ENCODE measurements at places on chromosomes 5 and 9.

- no peak for DNase-seq
Measured at GRCh38 chr5:18023275-18023674, 389.0 kb downstream of the TAF11L14 start.

DNA sequence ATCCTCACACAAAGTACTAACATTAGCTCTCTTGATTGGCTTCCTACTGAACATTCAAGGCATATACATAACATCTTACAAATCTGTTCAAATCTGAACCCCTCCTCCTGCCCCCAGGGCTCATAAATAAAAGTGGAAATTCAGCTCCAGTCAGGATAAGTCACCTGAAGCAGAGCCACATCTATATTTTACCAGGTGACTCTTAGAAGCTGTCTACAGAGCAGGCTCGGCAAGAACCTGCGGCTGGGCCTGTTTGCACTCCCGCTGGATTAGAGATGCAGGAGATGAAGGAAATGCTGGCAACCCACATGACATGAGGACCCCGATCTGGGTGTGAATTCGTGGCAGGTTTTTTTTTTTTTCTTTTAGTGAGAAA lies 3.0 kb upstream of the CPLX2 start:
- DNase-seq: no peak

- DNase-seq: peak; percentile 57
Measured at GRCh38 chr9:109779711-109780452, at the start of gene PALM2AKAP2. TSS of gene PALM2AKAP2 (plus strand) at chr9:109780198. CDS start at chr9:109780489, 291 bp downstream.

GRCh38 chr9:109469646-109470358 lies 28.3 kb downstream of the PTPN3 start:
- peak; percentile 61 for DNase-seq

DNA sequence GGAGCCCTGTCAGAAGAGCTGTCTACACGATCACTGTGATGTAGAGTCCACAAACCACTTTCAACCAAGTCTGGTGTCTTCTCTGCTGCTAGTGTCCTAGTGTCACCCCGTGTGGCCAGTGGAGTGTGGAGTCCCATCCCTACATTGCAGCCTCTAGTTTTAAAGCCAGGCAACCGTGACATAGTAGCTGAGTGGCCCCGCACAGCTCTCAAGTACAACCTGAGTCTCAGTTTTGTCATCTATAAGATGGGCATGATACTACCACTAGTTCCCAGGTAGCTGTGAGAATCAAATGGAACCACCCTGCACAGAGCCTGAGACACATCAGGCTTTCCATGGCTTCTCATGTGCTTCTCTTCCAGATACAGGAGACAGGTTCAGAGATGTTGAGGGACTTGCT lies 43.2 kb upstream of the AKNA start:
- DNase-seq: no peak

- DNase-seq: no peak
Measured at GRCh38 chr5:56565644-56566043, 249.7 kb upstream of the MAP3K1 start.

DNA sequence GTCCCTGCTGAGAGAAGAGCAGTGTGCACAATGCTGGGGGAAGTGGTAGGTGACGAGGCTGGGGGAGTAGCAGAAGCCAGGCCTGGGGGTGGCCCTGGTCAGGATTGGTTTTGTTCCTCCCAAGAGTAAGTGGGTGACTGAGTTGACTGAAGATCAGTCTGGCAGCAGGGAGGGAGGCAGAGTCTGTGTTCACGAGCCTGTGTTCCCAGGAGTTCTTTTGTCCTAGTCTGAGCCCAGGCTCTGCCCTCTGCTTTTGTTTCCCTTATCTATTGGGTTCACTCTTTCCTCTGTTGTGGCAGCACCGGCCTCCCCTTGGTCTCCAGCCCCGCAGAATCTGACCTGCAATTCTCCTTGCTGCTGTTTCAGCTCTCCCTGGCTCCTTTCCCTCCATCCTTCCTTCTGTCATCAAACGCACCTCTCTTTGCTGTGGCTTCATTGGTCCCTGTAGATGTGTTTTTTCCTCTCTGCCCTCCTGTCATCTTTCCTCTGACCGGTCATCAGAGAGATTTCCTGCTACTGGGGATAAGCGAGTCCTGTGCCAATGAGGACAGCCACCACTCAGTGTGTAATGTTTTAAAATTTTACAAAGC lies 607.4 kb downstream of the KIF4B start:
- DNase-seq: no peak

- no peak for DNase-seq
Measured at GRCh38 chr9:87564111-87564510, 66.4 kb downstream of the DAPK1 start.

- DNase-seq: no peak
Measured at GRCh38 chr5:122985954-122986721, 50.4 kb downstream of the PPIC start.

- DNase-seq: no peak
Measured at GRCh38 chr5:51396797-51397196, 13.5 kb downstream of the ISL1 start.

DNA sequence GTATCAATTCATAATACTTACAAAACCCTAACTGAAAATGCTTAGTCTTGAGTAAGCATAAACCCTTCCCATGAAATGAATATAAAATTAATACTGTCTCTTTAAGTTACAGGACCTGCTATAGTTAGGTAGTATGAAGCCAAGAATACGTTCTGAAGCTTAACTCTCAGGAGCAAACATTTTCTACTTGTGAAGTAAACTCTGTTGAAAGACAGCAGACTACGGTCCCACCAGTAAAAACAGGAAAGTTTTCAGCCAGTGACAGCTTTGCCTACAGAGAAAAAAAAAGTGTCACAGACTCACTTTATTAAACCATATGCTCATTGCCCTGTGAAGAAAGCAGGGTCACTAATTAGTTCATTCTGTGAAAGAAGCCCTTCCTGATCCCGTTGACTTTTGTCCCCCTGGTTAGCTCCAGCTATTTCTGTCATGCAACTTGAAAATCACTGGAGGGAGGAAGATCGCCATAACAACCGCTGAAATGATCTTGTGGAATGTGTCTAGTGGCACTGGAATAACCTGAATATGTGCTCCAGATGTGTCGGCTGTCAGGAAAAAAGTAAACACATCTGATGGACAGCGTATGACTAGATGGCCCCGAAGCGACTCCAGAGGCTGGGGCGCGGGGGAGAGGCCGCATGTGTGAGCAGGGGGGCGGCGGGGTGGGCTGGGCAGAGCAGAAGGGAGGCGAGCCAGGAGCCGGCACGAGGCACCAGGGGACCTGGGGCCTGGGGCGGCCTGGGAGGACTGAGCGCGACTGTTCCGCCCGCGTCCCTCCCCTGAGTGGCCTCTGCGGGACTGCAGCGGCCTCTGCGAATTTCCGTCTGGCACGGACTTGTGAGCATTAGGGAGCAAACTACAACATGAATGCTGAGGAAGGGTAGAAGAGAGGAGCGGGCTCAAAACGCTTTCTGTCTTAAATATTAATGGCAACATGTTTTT lies 41.9 kb downstream of the BNC2 start:
- DNase-seq: no peak

GRCh38 chr9:132631685-132632084 lies 38.1 kb downstream of the DDX31 start:
- no peak for DNase-seq

GRCh38 chr5:6941631-6942030 lies 228.4 kb downstream of the TENT4A start:
- no peak for DNase-seq

GRCh38 chr5:95821110-95822021 lies 1.2 kb downstream of the GLRX start:
- DNase-seq: no peak

GRCh38 chr5:14685757-14686156 lies 21.2 kb downstream of the OTULIN start:
- DNase-seq: peak; percentile 18

DNA sequence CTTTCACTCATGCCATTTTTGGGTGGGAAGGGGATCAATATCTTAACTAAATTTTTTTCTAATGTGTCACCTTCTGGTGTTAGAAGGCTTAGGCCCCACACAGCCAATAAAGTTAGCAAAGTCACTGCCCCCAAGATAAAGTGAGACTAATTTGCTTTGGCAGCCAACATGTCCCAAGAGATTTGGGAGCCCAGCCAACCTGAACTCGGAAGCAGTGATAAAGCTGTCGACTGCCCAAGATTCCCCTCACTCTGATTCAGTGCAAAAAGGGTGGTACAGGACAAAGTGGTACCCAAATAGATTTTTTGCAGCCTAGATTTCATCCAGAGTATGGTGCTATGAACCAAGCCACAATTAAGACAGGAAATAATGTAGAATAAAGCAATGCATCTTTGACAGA lies 572.5 kb upstream of the ARRDC3 start:
- no peak for DNase-seq

DNA sequence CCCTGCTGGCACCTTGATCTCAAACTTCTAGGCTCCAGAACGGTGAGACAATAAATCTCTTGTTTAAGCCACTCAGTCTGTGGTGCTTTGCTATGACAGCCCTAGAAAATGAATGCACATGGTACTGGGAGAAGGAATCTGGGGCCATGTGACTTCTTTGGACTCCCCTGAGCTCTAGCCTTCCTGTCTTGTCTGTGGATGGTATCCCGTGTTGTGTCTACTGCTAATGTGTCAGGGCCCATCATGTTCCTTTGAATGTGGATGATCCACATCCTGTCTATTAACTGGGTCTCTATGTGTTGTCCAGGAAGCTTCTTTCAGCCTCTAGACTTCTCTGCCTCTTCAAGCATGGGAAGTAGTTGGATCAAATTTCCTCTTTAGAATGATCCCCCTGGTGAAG lies 25.1 kb downstream of the IL7R start:
- DNase-seq: no peak

DNA sequence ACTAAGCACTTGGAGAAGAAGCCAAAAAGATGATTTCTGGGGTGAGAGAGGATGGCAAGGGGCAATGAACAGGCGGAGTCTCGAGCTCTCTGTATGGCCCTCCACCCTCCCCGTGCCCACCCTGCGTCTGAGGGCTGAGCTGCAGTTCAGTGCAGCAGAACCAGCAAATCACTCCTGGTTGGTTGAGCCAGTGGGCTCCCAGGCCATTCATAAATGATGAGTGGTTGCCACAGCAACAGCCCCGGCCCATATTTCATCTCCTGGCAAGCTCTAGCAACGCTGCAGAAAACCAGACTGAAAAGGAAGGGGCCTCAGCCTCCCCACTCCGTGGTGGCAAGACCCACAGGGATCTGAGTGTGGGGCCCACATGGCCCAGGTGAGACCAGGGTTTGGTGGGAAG lies 93.8 kb upstream of the PPP1R26 start:
- peak; percentile 7 for DNase-seq

- DNase-seq: no peak
Measured at GRCh38 chr9:124032247-124032646, 20.7 kb downstream of the LHX2 start.

DNA sequence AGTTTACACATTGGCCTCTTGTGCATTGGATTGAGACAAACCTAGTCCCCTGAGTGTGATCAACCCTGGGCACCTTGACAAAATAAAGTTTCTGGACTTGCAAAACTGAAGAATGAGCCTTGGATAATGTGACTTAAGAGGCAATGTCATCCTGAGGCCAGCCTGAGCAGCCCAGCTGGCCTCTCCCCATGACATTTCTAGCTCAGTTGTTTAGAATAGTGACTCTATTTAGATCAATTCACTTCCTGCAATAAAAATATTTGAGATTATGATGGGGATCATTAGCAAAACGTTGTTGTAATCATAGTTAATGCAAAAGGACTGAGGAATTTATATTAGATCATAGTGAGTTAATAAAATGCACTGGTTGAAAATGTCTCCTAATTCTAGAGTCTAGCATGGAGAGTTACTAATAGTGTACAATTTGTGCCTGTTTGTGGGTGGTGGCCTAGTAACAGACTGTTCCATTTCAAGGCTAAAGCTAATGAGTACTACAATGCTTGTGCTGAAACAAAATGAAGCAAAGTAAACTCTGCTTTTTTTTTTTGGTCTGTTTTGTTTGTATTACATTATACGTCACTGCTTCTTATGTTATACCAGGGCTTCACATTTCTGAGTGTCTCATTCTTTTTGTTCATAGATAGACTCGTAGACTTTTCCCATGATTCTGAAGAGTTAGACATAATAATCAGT lies 10.9 kb upstream of the RHOBTB3 start:
- no peak for DNase-seq

DNA sequence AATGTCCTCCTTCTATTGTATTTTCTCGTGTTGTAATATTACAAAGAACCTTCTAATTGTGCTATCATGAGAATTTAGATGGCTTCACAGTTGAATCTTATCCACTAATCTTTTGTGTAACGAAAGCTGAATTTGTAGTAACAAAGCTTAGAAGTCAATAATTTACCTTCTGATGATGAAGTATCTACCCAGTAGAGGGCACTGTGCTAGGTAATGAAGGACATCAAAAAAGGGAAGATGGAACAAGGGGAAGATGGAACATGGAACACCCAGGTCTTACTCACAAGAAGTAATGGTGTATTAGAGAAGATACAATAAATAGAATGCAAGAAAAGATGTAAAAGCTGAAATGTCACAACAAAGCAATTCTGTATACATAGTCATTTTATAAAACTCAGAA lies 131.0 kb upstream of the CCNG1 start:
- DNase-seq: no peak

DNA sequence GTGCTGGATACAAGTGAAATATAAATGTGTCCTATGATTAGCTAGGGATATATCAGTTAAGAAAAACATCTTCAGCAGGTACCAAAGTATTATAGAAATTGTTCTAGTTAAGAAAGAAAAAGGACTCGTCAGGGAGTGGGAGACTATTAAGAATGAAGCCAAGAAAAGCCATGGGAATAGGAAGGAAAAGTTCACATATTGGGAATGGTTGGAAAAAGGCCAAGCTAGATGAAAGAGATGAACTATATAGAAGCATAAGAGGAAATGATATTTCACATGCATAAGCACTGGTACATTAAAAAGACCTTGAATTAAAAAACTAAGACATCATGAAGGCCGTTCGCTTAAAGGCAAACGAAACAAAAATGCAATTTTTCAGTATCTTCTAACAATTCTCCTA lies 237.7 kb downstream of the ADAMTS6 start:
- no peak for DNase-seq
